Activated CD4-positive, alpha-beta T cell treated with anti-CD3 and anti-CD28 coated beads, Interleukin-2, amount 10 ng/mL, durations not matched to agents 7 days and 5 days (primary cell): ENCODE measurements at places on chromosomes 11 and 22. TPM values are rescaled to one million over a fixed set of nuclear protein-coding genes. Genes with fewer than 3 reads are reported as not detected.

Gene DRICH1
- total RNA-seq: 1.2 TPM

DNA sequence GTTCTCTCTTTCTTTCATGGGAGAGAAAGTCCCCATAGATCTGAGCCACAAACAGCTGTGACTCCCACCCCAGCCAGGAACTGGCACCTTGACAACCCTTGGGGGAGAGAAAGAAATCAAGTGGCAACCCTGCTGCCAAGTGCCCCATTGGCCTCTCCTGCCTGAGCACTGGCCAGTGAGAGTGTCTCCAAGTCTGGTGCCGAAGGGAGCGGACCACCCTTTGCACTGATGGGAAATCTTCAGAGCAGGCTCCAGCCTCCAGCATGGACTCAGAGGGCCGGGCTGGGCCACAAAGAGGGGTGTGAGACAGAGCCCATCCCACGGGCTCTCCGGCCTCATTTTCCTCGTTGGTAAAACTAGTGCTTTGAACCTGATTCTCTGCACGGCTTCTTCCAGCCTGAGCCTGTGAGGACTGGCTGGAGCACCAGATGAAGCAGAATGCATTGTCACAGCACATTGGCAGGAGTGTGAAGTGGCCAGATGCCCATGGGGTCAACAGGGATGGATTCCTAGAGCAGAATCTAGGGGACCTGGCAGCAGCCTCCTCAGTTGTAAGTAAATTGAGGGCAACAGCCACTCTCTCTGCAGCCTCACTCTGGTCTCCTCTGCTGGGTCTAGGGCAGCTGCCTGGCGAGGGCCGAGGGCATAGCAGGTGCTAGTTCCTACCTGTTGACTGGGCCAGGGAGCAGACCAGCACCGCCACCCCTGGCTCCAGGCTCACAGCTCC is 81.4 kb downstream of the TRIM29 start:
- no peaks in the 10 kb centered on the region for H3K36me3 ChIP-seq
- no peak overlapping the region for H3K27ac ChIP-seq
- no peak overlapping the region for H3K4me3 ChIP-seq
- peaks cover 2% of the 10 kb centered on the region for H3K27me3 ChIP-seq
- no peaks in the 10 kb centered on the region for H3K4me1 ChIP-seq

DNA sequence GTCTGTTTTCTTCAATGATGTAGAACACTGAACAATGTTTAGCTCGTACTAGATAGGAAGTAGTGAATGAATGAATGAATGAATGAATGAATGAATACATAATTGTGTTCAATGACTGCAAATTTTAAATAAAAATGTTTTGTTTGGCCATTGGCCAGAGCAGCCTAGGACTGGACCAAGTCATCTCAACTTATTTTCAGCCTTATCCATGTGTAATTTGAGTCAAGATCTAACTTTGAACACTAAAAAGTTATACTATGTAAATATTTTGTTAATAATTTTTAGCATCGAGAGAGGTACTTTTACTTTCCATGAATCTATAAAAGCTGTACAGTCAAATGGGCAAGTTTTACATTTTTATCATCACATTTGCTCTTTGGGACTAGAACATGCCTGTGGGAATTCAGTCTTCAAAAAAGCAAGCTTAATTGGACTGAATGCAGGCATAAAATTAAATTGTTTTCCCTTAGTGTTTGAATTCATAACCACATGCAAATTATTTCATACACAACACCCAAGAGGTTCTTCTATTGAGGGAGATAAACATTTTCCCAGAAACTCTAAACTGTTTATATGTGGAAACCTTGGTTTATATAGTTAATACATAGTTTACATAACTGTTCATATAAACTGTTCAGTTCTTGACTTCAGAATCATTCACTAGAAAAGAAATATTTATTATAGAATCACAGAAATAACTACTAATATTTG is 222.1 kb upstream of the ANO3 start:
- H3K36me3 ChIP-seq: no peaks in the 10 kb centered on the region
- H3K27me3 ChIP-seq: no peaks in the 10 kb centered on the region
- no peak overlapping the region for H3K27ac ChIP-seq
- H3K4me1 ChIP-seq: no peaks in the 10 kb centered on the region

DNA sequence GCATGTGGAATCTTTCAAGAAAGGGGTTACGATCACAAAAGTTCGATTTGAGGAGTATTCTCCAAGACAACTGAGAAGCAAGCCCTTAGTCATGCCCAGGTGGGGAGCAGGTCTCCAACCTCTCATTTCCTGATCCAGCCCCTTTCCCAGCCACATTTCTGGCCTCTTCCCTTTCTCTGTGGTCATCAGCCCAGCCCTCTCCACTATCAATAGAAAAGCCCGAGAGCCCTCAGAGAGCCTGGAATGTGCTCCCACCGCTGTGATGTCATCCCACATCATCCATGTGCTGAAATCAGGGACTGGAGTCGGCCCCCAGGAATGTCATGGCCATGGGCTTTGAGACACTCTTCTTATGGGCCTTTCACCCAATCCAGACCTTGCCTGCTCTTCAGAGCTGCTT is 62.6 kb downstream of the KCNJ1 start:
- no peak for DNase-seq
- peaks cover 17% of the 10 kb centered on the region for H3K4me1 ChIP-seq
- H3K27me3 ChIP-seq: no peaks in the 10 kb centered on the region
- no peak overlapping the region for H3K4me3 ChIP-seq

DNA sequence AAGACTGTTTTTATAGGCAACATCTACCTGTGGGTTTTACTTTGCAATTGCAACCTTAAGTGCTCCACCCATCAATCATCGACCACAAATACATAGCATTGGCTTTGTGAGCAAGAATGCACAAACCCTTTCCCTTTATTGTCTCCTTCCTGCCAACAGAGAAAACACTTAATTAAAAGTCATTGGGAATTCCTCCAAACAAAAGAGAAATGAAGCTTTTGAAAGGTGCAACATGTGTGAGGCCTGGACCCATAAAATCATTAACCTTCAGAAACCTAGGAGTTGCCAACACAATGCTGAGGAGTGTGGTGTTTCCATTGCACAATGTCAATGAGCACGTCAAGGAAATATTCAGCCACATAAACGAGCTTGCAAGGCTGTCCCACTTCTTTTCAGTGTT is 223.2 kb downstream of the BLID start:
- H3K36me3 ChIP-seq: no peaks in the 10 kb centered on the region
- H3K4me3 ChIP-seq: no peak overlapping the region
- H3K4me1 ChIP-seq: no peaks in the 10 kb centered on the region
- no peak for DNase-seq
- H3K27ac ChIP-seq: no peak overlapping the region
- H3K27me3 ChIP-seq: no peaks in the 10 kb centered on the region
